ENCODE measurements at places on chromosomes 13 and 19. TPM values are rescaled to one million over a fixed set of nuclear protein-coding genes. Genes with fewer than 3 reads are reported as not detected.

ZNF534 gene
- total RNA-seq = not detected

ZNF304 gene
- 9.3 TPM for total RNA-seq

MYO1F gene
- 250 TPM for total RNA-seq

INTS6 gene
- total RNA-seq = 46.4 TPM

PTGER1 gene
- 0.53 TPM for total RNA-seq

VAV1 gene
- 125 TPM for total RNA-seq

HIF3A gene
- total RNA-seq = not detected

CTXN1 gene
- total RNA-seq = not detected

Data from activated naive CD4-positive, alpha-beta T cell treated with anti-CD3 and anti-CD28 coated beads, Interleukin-2, amount 10 ng/mL, durations not matched to agents 5 hours and 36 hours (primary cell).